GM04504 (cell line): ENCODE measurements at places on chromosomes 6 and 20.

DNA sequence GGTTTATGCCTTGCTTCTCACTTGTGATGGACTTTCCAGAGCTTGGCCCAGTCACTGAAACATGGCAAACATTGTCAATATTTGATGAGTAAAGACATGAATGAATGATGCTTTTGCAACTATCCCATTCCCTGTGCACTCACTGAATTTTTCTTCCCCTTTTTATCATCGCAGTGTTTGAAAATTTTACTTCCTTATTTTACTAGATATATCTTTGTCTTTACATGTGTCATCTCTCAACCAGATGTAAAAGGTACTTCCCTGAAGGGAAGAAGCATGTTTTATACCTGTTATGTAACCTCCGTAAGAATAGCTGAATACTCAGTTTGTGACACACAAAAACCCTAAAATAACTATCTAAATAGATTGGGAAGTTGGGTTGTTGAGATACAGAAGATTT, 544.7 kb upstream of the FLRT3 start:
- no peak for DNase-seq

- no peak for DNase-seq
These were observed 39.4 kb upstream of the KCNK5 start for GRCh38 chr6:39268721-39269120.

DNA sequence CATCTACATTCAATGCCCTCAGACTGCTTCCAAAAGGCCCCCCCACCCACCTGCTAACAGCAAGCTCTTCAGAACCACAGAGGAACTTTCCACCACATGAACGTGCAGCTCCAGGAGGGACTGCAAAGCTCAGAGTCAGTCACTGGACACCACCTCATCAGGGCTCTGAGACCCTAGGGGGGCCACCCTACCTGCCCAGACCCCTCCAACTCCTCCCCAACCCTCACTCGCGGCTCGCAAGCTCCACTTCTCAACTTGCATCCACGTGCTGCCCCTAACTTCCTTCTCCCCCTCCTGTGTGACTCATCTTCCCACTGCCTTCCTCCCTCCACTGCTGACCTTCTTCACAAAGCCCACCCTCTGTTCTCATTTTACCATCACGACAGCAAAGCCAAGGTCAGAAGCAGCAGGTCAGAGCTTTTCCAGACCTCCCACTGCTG, 6.5 kb downstream of the MBOAT1 start:
- no peak for DNase-seq

- DNase-seq, result no peak
These were observed 269.3 kb downstream of the FOXA2 start for GRCh38 chr20:22315073-22315472.

DNA sequence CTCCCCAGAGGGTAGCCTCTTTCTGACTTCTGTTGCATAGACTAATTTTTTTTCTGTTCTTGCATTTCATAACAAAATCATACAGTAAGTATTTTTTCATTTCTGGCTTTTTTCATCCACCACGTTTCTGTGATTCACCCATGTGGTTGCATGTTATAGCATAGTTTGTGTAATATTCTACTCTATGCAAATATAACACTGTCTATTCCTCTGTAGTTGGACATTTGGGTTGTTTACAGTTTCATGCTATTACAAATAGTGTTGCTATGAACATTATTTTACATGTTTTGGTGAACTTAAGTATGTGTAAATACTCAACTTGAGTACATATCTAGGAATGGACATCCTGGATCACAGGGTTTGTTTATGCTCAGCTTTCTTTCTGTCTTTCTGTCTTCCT, 187.2 kb upstream of the KCNG1 start:
- DNase-seq, result no peak

- no peak for DNase-seq
These were observed 925.0 kb upstream of the MAN1A1 start for GRCh38 chr6:120274547-120274946.

GRCh38 chr6:151763938-151764680, 43.4 kb upstream of the ESR1 start:
- peak; percentile 8 for DNase-seq

DNA sequence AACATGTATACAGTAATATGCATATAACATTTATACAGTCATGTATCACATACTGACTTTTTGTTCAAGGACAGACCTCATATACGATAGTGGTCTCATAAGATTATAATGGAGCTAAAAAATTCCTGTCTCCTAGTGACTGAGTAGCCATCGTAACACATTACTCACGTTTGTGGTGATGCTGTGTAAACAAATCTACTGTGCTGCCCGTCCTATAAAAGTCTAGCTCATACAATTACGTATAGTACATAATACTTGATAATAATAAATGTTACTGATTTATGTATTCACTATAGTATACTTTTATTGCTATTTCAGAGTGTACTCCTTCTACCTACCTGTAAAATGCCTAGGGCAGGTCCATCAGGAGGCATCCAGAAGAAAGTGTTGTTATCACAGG, 17.4 kb downstream of the SERAC1 start:
- no peak for DNase-seq

- no peak for DNase-seq
These were observed 770 bp downstream of the KIF3B start for GRCh38 chr20:32278199-32278643.

DNA sequence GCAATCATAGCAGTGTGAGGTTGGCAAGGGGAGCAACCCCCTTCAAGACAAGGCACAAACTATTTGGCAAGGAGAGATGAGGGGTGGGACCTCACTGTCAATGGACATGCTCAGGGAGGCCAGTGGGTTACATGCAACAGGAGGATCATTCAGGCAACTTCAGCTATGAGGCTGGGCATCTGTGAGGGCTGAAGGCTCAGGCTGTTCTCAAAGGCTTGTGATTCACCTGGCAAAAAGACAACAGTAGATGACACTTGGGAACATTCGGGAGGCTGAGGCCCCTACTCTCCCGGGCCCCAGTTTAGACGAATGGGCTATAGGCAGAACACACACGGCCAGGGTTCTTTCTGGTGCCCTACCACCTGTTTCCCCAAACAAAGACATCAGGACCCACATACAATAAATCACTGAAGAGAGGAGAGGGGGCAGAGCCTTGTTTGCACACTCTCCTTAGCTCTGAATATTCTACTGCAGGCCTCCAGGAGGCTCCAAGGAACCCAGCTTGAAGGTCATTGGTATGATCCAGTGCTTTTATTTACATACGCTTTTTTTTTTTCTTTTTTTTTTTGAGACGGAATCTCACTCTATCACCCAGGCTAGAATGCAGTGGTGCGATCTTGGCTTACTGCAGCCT, 7.9 kb downstream of the TUBB start:
- DNase-seq, result no peak

GRCh38 chr6:42404484-42404883, 47.2 kb downstream of the TRERF1 start:
- peak; percentile 59 for DNase-seq

DNA sequence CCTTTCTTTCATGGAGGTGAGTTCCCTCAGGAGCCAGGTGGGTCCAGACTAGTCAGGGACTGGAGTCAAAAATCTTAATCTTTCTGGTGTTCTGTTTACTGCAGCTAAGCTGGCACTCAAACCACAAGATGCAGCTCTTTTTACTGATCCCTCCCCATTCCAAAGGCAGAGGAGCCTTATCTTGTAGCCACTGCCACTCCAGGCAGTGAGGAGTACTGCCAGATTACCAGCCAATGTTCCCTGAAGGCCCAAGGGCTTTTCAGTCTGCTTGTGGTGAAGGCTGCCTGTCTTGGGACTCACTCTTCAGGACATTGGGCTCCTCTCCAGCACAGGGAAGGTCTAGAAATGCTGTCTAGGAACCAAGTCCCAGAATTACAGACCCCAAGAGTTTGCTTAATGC, 490.4 kb upstream of the ADGRB3 start:
- no peak for DNase-seq
